ENCODE measurements at places on chromosomes 12 and 14. TPM values are rescaled to one million over a fixed set of nuclear protein-coding genes. Genes with fewer than 3 reads are reported as not detected.

GRCh38 chr12:98817742-98818141 is 172.7 kb downstream of the APAF1 start:
- DNase-seq: no peak

- DNase-seq: no peak
These were observed 913.6 kb downstream of the GALC start for GRCh38 chr14:87079416-87079815.

- DNase-seq: peak; percentile 36
These were observed 53.7 kb upstream of the MBIP start for GRCh38 chr14:36373982-36374673.

Gene CATSPERB
- polyA plus RNA-seq: 0.11 TPM

DNA sequence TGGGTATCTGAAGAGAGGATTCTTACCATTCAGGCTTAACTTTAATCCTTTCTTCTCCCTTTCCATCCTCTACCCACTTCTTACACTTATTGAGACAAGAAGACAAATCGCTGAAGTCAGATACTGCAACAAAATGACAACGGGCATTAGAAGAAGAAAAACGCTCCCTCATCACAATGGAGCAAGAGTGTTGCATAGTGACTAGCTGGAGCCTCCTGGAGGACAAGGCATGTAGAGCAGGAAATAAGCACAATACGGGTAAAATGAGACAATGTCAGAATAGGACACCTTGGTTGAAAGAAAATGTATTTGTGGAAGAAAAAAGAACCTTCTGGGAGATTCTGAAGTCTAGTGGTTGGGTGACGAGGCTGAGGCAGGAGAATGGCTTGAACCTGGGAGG is 501.0 kb downstream of the RERGL start:
- no peak for DNase-seq

DNA sequence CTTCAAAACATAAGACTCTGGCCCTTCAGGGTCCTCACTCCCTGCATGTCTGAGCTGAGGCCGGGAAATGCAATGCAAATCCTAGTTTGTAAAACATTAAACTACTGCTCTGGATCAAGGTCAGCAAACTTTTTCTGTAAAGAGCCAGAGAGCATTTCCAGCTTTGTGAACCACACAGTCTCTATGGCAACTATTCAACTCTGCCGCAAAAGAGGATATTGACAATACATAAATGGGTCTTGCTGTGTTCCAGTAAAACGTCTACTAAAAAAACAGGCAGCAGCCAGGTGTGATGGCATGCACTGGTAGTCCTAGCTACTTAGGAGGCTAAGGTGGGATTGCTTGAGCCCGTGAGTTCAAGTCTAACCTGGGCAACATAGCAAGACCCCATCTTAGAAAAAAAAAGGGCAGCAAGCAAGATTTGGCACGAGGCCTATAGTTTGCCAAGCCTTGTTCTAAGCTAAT is 22.3 kb downstream of the DDX24 start:
- no peak for DNase-seq

Data from foreskin keratinocyte (primary cell).